ENCODE measurements at places on chromosomes 6 and 20. TPM values are rescaled to one million over a fixed set of nuclear protein-coding genes. Genes with fewer than 3 reads are reported as not detected.
A peak's percentile ranks its signal among the peaks of the same experiment; 100 is the strongest.

DNA sequence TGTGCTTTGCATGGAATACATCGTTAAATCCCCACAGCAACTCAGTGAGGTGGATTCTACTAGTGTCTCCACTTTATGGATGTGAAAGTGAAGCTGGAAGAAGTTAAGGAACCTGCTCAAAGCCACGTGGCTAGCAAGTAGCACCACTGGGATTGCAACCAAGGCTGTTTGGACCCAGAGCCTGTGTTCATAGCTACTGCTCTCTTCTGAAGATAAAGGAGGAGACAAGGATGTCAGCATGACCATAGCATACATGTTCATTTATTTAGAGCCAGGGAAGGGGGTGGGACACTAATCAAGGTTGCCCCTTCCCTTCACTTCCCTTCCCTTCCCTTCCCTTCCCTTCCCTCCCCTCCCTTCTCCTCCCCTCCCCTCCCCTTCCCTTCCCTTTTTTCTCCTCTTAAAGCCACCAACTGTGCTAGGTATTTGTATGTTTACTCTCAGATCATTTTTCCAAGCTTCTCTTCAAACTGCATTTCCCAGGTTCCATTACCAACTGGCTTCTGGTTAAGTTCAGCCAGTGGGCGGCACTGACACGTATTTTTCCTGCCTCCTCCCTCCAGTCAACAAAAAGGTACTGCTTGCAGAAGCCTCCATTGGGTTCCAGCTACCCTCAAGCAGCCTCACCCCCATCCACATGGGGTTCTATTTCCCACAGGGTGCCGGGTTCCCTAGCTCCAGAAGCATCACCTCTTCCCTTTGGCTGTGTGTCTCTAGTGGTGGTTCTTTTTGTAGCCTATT, 134.9 kb downstream of the BCAS1 start:
- DNase-seq: peak; percentile 44

The FOXP4 gene
- polyA plus RNA-seq: 11.1 TPM

DNA sequence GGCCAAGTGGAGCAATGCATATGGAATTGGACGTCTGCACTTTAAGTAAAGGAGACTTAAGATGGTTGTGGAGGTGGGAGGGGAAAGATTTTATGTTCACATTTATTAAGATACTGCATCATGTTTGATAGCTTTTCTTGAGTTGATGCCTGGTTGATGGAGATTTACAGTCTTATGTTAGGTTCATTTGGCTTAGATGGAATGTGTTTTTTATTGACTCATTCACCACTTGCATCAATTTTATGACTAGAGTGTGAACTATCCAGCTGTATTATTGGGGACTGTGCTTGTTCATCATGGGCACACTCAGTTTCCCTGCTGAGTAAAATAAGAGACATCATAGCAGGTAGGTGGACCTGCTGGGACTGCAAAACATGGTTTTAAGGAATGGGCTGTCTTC, 91.2 kb upstream of the SCP2D1 start:
- DNase-seq: no peak

The SERAC1 gene
- 4.8 TPM for polyA plus RNA-seq
